ENCODE measurements at places on chromosomes 7 and 10.

DNA sequence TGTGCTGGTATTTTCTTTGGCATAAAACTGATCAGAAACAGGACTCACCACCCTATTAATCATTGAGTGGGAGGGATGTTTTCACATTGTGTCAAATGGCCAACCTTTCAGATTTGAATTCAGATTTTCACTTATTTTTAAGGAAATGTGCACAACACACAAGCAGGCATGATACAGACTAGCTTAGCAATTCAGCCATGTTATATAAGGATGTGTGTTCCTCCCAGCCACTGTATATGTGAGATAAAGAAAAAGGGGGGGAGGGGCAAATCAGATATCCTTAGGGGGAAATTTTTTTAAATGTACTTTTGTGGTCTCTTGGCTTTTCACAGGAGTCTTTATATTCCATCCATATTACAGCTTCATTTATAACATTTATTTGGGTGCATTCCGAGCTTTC is 3.1 kb downstream of the GAD2 start:
- no peak for DNase-seq

DNA sequence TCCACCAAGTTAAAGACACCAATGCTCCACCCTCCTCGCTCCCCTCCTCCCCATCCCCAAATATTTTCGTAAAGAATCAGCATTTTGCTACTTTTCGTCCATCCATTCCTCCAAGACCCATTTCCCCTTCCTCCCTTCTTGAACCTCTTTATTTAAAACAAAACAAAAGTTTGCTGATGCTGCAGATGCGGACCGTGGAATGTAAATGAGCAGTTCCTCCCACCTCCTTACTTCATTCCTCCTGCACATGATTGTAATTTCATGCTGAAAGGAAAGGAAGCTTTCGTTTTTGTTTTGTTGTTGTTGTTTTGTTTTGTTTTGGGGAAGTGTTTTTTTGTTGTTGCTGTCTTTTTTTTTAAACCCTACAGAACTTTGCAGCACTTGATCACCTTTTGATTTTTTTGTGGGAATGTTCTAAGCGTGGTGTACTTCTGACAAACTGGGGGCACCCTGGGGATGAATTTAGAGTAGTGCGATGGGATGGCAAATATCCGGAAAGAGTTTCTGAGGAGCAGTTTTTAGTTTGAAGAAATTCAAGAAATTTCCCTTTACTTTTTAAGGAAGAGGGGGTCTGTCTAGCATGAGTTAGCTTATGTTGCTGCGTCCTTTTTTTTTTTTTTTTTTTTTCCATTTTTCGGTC is 177.3 kb downstream of the TCF7L2 start:
- no peak for DNase-seq

DNA sequence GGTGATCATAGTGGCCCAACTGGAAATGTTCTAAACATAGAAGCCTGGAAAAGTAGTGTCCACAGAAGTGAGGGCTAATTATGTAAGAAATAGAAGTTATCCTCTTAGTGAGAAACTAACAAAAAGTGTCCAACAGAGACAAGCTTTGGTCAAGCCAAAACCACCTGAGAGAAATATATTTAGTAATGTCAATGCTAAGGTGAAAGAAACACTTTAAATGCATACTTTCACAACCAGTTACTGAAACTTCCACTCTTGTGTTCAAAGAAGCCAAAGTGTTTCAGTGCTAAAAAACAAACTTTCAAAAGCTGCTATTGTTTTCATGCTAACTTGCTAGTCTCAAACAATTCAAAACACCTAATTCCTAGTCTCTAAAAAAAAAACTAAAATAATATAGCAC is 18.1 kb downstream of the RAB11FIP2 start:
- no peak for DNase-seq

DNA sequence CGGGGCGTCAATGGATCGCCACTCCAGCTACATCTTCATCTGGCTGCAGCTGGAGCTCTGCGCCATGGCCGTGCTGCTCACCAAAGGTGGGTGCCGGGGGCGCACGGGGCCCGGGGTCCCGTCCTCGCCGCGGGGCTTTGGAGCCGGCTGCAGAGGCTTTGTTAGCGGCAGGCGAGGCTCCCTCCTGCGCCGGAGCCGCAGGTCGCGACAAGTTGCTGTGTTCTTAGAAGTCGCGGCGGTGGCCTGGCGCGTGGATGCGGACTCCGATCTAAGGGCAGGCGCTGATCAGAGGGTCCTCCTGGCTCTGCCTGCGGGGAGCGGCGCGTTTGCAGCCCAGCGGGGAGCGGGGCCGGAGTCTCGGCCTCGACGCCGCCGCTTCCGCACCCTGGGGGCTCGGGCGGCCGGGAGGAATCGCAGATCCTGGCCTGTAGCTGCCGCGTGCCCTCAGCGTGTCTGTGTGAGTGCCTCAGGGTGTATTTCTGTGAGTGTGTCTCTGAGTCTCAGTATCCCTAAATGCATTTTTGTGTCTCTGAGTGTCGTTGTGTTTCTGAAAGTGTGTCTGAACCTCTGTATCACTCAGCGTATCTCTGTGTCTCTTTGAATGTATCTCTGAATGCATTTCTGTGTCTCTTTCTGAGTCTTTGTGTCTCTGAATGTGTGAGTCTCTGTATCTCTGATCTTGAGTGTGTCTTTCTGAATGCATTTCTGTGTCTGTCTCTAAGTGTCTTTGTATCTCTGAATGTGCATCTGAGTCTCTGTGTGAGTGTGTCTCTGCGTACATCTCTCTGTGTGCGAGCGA is 766 bp downstream of the BAMBI start:
- no peak for DNase-seq

DNA sequence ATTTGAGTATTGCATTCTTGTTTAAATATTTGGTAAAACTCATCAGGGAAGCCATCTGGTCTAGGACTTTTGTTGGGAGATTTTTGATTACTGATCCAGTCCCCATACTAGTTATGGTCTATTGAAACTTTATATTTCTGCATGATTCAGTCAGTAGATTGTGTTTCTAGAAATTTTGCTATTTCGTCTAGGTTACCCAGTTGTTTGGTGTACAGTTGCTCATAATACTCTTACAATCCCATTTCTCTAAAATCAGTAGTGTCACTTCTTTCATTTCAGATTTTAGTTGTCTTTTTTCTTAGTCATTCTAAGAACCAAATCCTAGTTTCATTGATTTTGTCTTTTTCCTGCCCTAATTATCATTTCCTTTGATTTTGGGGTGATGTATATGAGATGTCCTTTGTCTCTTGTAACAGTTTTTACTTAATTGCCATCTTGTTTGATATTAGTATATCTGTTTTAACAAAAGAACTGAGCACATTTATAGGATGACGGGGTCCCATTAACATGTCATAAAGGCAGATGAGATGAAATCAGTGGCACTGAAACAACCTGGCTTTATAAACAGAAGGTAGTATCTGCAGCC is 7.9 kb downstream of the MALSU1 start:
- DNase-seq, result no peak

DNA sequence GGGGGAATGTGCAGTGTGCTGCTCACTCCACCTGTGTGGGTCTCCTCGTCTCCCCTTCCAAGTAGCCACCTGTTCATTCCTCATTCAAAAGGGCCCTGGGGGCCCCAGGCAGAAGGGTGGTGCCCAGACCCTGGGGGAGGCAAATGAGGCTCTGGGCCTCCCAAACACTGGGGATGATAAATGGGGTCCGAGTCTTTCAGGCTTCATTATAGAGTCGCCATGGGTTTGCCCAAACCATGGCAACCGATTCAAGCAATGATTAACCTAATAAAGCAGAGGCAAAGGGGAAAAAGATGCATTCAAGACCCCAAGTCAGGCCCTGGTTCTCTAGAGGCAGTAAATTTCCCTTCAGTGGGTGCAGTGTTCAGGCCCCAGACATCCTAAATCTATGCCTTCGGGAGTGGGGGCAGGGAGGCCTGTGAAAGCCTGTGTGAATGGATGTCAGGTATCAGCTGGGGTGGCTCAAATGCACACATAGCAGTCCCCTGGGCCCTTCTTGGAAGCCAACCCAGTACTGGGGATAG is 10.4 kb downstream of the NEUROG3 start:
- no peak for DNase-seq

DNA sequence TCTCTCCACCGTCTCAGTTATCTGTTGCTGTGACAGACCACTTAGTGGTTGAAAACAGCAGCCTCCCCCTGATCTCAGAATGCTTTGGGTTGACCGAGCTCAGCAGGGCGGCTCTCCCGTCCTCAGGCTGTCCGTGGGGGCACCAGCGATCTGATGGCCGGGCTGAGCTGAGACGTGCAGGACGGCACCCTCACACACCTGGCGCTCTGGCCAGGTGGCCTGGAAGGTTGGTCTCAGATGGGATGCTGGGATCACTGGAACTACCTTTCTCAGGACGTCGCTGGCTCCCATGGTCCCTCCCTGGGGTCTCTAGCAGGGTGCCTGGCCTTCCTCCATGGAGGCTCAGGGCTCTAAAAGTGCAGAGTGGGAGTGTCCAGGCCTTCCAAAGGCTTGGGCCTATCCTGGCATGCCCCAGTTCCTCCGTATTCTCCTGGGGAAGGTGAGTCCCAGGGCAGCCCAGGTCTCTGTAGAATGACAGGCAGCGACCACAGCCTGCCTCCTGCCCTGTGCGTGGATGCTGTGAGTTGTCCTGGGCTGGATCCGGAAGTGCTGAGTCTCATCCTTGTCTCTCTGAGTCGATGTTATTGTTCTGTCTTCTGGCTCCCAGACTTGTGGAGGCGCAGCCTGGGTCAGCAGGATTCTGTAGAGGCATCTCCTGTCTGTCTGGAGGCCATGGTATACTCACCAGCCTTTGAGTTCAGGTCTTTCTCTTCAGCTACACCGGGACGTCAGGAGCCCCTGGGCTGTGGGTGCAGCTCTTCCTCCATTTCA is 12.2 kb upstream of the PWWP2B start:
- DNase-seq, result no peak

- no peak for DNase-seq
These were observed 5.1 kb downstream of the SGMS1 start for GRCh38 chr10:50618624-50619023.

DNA sequence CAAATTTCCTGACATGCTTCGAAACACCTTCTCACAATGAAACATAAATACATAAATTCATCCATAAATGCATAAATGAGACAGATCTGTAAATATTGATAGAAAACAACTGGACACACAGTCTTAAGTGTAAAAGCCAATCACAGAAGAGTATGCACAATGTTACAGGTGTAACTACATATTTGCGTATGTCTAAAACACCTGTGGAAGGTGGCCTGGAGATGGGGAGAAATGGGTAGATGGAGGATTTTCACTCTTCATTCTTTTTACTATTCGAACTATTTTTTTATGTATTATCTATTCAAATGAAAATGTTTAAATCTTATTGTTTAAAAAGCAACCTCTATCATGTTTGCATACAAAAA is 860 bp downstream of the IQUB start:
- no peak for DNase-seq

DNA sequence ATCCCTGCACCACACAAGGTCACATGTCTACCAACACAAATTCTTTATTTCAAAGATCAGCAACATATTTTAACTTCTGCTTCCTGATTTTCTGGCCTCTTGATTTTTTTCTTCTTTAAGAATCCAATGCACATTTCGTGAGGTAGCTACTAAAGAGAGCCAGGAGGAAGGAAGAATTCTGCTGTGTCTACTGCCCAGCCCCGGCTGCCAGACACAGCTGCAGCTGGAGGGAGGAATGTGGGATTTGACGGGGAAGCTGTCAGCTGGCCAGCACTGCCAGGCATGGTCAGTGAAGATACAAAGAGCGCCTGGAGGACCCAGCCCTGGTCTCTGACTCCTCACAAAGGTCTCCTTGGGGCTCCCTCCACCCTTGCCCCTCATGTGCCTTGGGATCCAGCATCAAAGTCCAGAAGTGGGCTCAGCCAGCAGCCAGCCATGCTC is 6.9 kb upstream of the AOC1 start:
- no peak for DNase-seq

GRCh38 chr7:99137411-99138180 is 6.3 kb downstream of the SMURF1 start:
- DNase-seq, result no peak

Measured in iPS DF 6.9 (cell line).